ENCODE measurements at places on chromosomes 3 and 15. TPM values are rescaled to one million over a fixed set of nuclear protein-coding genes. Genes with fewer than 3 reads are reported as not detected.

DNA sequence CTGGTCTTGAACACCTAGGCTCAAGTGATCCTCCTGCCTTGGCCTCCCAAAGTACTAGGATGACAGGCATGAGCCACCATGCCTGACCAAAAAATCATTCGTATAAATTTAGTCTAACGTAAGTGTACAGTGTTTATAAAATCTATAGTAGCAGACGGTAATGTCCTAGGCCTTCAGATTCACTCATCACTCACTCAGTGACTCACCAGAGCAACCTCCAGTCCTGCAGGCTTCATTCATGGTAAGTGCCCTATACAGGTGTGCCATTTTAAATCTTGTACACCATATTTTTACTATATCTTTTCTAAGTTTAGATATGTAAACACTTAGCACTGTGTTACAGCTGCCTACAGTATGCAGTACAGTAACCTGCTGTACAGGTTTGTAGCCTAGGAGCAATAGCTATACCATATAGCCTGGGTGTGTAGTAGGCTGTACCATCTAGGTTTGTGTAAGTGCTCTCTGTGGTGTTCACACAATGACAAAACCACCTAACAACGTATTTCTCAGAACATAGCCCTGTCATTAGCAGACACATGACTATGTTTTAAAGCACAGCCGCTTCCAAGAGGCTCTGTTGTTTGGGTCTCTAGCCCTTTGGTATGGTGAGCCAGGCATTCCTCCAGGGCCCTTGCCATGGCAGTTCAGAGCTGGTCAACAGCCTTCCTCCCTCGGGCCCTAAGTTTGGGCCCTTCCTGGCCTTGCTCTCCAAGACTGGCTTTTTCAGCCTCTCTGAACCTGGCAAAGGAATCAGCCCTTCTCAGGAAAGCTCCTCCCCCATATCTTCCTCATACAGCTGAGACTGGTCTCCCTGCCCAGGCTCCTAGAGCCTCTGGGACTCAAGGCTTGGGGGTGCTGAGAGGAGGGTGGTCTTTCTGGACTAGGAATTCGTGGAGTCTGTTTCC lies 1.9 kb upstream of the CCDC9B start:
- H3K4me3 ChIP-seq = no peak overlapping the region
- no peaks in the 10 kb centered on the region for H3K27me3 ChIP-seq
- H3K36me3 ChIP-seq = no peaks in the 10 kb centered on the region
- DNase-seq = peak; percentile 75

The TMEM40 gene
- total RNA-seq = not detected

The MEF2A gene
- total RNA-seq = 60.8 TPM

The TEX9 gene
- total RNA-seq = 27.4 TPM

DNA sequence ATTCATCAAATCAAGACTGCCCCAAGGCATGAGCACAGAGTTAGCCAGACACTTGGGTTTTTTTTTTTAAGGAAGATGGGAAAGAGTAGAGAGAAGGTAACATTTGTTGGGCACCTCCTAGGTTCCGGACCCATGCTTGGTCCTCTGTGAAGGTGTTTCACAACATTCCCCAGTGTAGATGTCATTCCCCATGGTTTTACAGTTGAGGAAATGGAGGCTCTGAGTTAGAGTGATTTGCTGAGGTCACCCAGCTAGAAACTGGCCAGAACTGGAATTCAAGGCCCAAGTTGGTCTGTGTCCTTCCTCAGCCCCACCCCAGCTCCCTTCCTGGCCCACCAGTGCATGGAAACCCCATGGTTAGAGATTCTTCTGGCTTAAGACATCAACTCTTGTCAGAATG lies 19.9 kb downstream of the WNT7A start:
- no peaks in the 10 kb centered on the region for H3K4me1 ChIP-seq
- no peaks in the 10 kb centered on the region for H3K27me3 ChIP-seq
- DNase-seq = no peak
- H3K36me3 ChIP-seq = no peaks in the 10 kb centered on the region
- no peak overlapping the region for H3K27ac ChIP-seq
- H3K4me3 ChIP-seq = no peak overlapping the region

Data from stomach (tissue), 19 donors.